A549 treated with DMSO at 1 μM for 4 hours (cell line): ENCODE measurements at places on chromosomes 7 and 10. TPM values are rescaled to one million over a fixed set of nuclear protein-coding genes. Genes with fewer than 3 reads are reported as not detected.

The OPN1SW gene
- total RNA-seq, result not detected in 5 replicates

The C10orf95 gene
- total RNA-seq, result 0.09 to 0.26 TPM (median 0.16 TPM) in 5 replicates

The NODAL gene
- total RNA-seq, result 0.06 TPM in 1 of 5 replicates, not detected in the others

The MCU gene
- total RNA-seq, result 31.7 to 41.9 TPM (median 37.0 TPM) in 5 replicates

The SMARCD3 gene
- 7.9 to 12.4 TPM (median 10.5 TPM) in 5 replicates for total RNA-seq

The CSTF2T gene
- 17.3 to 21.0 TPM (median 17.7 TPM) in 5 replicates for total RNA-seq

The CLCN1 gene
- total RNA-seq, result 0.03 to 0.07 TPM (median 0.06 TPM) in 3 of 5 replicates, not detected in the others

The AKR1E2 gene
- total RNA-seq, result 6.2 to 9.8 TPM (median 8.6 TPM) in 5 replicates

The LRRC18 gene
- not detected in 5 replicates for total RNA-seq

The ABCC2 gene
- total RNA-seq, result 141 to 192 TPM (median 172 TPM) in 5 replicates

The PLEKHS1 gene
- total RNA-seq, result 0.05 to 0.19 TPM (median 0.08 TPM) in 4 of 5 replicates, not detected in the other

The BICC1 gene
- total RNA-seq, result 22.5 to 32.9 TPM (median 28.8 TPM) in 5 replicates

The PTPN20 gene
- total RNA-seq, result 4.1 to 4.9 TPM (median 4.7 TPM) in 5 replicates

The POLR1F gene
- 14.8 to 18.1 TPM (median 17.7 TPM) in 5 replicates for total RNA-seq

The PRPF18 gene
- total RNA-seq, result 19.3 to 23.8 TPM (median 21.5 TPM) in 5 replicates

The IL2RA gene
- total RNA-seq, result not detected in 5 replicates

The LEP gene
- not detected in 5 replicates for total RNA-seq

The SPACDR gene
- 0.45 to 0.90 TPM (median 0.75 TPM) in 4 of 5 replicates, not detected in the other for total RNA-seq

The SOSTDC1 gene
- not detected in 5 replicates for total RNA-seq

The SUV39H2 gene
- 20.5 to 24.8 TPM (median 22.4 TPM) in 5 replicates for total RNA-seq

The WIPF3 gene
- 0.37 to 0.61 TPM (median 0.51 TPM) in 5 replicates for total RNA-seq

The NYAP1 gene
- 0.52 to 1.1 TPM (median 0.85 TPM) in 5 replicates for total RNA-seq

The BTBD16 gene
- total RNA-seq, result 0.44 to 1.5 TPM (median 0.59 TPM) in 5 replicates

The EVX1 gene
- total RNA-seq, result 0.05 to 0.06 TPM (median 0.06 TPM) in 3 of 5 replicates, not detected in the others

The HYAL4 gene
- 0.07 TPM in 1 of 5 replicates, not detected in the others for total RNA-seq

The ASB10 gene
- not detected in 5 replicates for total RNA-seq

The TBXAS1 gene
- total RNA-seq, result 10.2 to 11.8 TPM (median 11.0 TPM) in 5 replicates

The PRKAR2B gene
- total RNA-seq, result 2.8 to 4.5 TPM (median 3.5 TPM) in 5 replicates

The GIMAP6 gene
- not detected in 5 replicates for total RNA-seq

The PRSS37 gene
- not detected in 5 replicates for total RNA-seq

The CC2D2B gene
- total RNA-seq, result 0.15 to 0.34 TPM (median 0.22 TPM) in 3 of 5 replicates, not detected in the others

The WBP1L gene
- 21.5 to 30.7 TPM (median 27.8 TPM) in 5 replicates for total RNA-seq

The SLC39A12 gene
- not detected in 5 replicates for total RNA-seq

The ARMS2 gene
- total RNA-seq, result 0.13 TPM in 1 of 5 replicates, not detected in the others

The NPC1L1 gene
- total RNA-seq, result 0.06 to 0.09 TPM (median 0.08 TPM) in 4 of 5 replicates, not detected in the other

The COBL gene
- 4.6 to 5.3 TPM (median 4.8 TPM) in 5 replicates for total RNA-seq

The GARIN1A gene
- total RNA-seq, result 0.26 to 0.80 TPM (median 0.65 TPM) in 5 replicates

The SEMA3A gene
- 6.3 to 8.3 TPM (median 7.9 TPM) in 5 replicates for total RNA-seq

The ASB13 gene
- 19.2 to 24.6 TPM (median 22.5 TPM) in 5 replicates for total RNA-seq

The TRPV6 gene
- not detected in 5 replicates for total RNA-seq

The ENTPD1 gene
- total RNA-seq, result 0.02 to 0.05 TPM (median 0.05 TPM) in 4 of 5 replicates, not detected in the other

The TUBB8 gene
- total RNA-seq, result 0.11 TPM in 1 of 5 replicates, not detected in the others

The ITGA8 gene
- total RNA-seq, result not detected in 5 replicates

The SMKR1 gene
- 11.2 to 14.5 TPM (median 12.8 TPM) in 5 replicates for total RNA-seq

The SAP25 gene
- 0.28 to 0.88 TPM (median 0.68 TPM) in 4 of 5 replicates, not detected in the other for total RNA-seq

The EBLN1 gene
- 0.19 TPM in 1 of 5 replicates, not detected in the others for total RNA-seq

The FAM25G gene
- 0.65 to 1.8 TPM in 2 of 5 replicates, not detected in the others for total RNA-seq

The RTKN2 gene
- 0.83 to 1.2 TPM (median 1.1 TPM) in 5 replicates for total RNA-seq

The UTF1 gene
- 0.07 TPM in 1 of 5 replicates, not detected in the others for total RNA-seq
